ENCODE measurements at places on chromosomes 11 and 22. TPM values are rescaled to one million over a fixed set of nuclear protein-coding genes. Genes with fewer than 3 reads are reported as not detected.

Gene GAL
- not detected for total RNA-seq

Gene SLC43A1
- total RNA-seq, result 28.0 TPM

Gene LTBP3
- total RNA-seq, result 40.7 TPM

Gene CEND1
- not detected for total RNA-seq

Gene MMP27
- not detected for total RNA-seq

Gene WEE1
- 32.2 TPM for total RNA-seq

Gene CD248
- total RNA-seq, result 107 TPM

Gene ZNF214
- 4.7 TPM for total RNA-seq

Gene NLRP14
- total RNA-seq, result under 0.01 TPM

Gene SELENOM
- 140 TPM for total RNA-seq

Gene APOA1
- total RNA-seq, result 0.29 TPM

Gene ATXN10
- total RNA-seq, result 138 TPM

Gene SMIM38
- under 0.01 TPM for total RNA-seq

Gene EHD1
- 51.4 TPM for total RNA-seq

Gene SLC22A9
- total RNA-seq, result not detected

Gene SLC39A13
- 78.9 TPM for total RNA-seq

Gene MS4A14
- not detected for total RNA-seq

Gene LRRN4CL
- total RNA-seq, result 9.1 TPM

Gene C11orf86
- total RNA-seq, result not detected

Gene OR2AT4
- not detected for total RNA-seq

Gene TRIM49D2
- total RNA-seq, result not detected

Gene TCN2
- total RNA-seq, result 18.8 TPM

Gene RAG2
- not detected for total RNA-seq

Gene TSGA10IP
- total RNA-seq, result not detected

Gene TRPM5
- under 0.01 TPM for total RNA-seq

Gene MS4A2
- total RNA-seq, result not detected

Gene C22orf42
- total RNA-seq, result not detected

Gene OR5P2
- total RNA-seq, result not detected

Gene STK33
- 0.72 TPM for total RNA-seq

Gene NAGA
- total RNA-seq, result 44.2 TPM

Gene DDB1
- 330 TPM for total RNA-seq

Gene PRG3
- total RNA-seq, result not detected

Gene POLD3
- 12.3 TPM for total RNA-seq

Gene ACR
- not detected for total RNA-seq

Gene ENTHD1
- total RNA-seq, result not detected

Gene MS4A18
- total RNA-seq, result not detected

Gene NELL1
- total RNA-seq, result not detected

Gene NLRP10
- total RNA-seq, result 14.1 TPM

Gene CHKA
- total RNA-seq, result 29.0 TPM

Gene VWCE
- 6.2 TPM for total RNA-seq

Gene KCNK7
- total RNA-seq, result 0.29 TPM

Gene GGTLC2
- total RNA-seq, result not detected

Gene ROBO4
- 0.59 TPM for total RNA-seq

Gene SCGB1D2
- total RNA-seq, result not detected

Gene LRRC74B
- total RNA-seq, result under 0.01 TPM

Gene TOMT
- not detected for total RNA-seq

Gene AASDHPPT
- 41.6 TPM for total RNA-seq

Gene BARX2
- not detected for total RNA-seq

Gene PHLDB1
- 96.3 TPM for total RNA-seq

All from osteoblast (primary cell).